ENCODE measurements at places on chromosomes 3 and 15.

- no peak for DNase-seq
Observed at GRCh38 chr15:100308608-100309007, 33.2 kb downstream of the ADAMTS17 start.

DNA sequence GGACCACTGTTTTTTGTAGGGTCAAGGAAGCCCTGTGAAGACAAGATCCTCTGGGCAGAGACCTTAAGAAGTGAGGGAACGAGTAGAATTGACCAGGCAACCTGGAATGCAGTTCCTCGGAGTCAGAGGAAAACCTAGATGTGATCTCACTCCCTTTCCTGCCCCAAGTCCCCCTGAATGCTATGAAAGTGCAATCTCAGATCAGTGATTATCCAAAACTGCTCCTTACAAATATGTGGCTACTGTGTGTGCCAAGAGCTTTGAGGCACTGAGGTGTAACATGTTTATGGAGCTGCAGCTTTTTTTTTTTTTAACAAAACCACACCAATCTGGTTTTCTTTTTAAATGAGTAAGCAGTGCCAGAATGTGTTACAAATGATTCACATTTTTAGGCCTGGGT, 35.8 kb downstream of the THSD4 start:
- no peak for DNase-seq

GRCh38 chr3:46135475-46135874, 72.6 kb downstream of the CCR1 start:
- DNase-seq: no peak

DNA sequence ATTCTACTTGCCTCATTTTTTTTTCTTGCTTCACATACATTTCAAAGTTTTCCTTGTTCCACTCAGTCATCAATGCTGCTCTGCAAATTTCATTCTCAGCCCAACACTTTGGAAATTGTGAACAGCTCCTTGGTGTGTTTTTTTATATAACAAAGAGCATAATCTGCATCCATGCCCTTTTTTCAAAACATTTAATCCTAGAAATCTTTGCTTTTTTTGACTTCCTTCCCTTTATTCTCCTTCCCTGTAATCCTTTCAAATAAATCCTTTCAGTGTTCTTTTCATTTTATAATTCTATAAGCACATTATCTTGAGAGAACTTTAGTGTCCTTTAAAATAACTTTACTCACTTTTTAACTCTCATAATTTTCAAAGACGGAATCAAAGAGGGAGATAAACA, 1150.8 kb downstream of the SI start:
- DNase-seq: no peak

DNA sequence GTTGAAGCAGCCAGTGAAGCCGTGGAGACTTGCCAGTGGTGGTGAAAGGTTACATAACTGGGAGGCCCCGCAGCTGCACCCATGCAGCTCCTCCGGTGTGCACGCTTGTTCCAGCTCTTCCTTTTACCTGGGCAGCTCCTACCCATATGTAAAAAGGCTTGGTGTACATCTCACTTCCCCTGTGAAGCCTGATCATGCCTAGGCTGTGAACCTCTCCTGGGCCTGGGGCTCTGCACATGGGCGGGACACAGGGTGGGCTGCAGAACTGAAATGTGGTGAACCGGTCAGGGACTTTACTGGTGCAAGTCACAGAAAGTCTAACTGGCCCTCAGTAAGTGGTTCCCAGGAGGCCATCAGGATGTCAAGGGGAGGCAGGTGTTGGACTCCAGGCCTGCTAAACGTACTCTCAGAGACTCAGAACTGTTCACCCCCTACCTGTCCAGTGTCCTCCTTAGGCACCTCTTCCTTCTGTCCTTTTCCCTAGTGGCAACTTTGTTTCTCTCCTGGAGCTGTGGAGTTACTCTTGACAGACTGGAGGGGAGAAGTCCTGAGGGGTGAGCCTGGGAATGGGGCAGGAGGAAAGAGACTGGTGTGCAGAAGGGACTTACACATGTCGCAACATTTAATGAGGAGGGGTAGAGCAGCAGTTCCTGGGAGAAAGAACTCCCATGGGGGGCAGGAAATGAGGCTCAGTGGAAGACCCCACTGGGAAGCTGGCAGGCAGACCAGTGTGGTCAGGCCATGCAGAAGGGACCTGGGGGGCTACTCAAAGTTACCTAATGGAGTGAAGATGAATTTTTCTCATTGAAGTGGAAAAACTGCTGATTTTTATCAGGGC, 148.1 kb downstream of the EEFSEC start:
- no peak for DNase-seq

GRCh38 chr3:160792540-160792939, 36.5 kb downstream of the PPM1L start:
- DNase-seq: no peak

DNA sequence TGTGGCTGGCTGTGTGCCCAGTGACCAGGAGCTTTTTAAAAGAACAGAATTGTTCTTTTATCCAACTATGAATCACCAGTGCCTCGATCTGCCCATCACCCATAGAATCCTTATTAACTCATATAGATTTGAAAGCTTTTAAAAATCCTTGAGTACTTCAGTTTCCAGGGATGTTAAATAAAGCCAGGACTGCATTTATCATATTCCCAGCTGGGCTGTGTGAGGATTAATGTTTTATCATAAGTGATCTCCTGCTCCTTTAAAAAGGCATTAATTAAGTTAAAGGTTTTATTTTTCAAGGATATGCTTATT, 234.0 kb downstream of the MYRIP start:
- no peak for DNase-seq

GRCh38 chr15:31300208-31300661, 26.4 kb upstream of the KLF13 start:
- no peak for DNase-seq

All from activated CD4-positive, alpha-beta T cell treated with anti-CD3 and anti-CD28 coated beads, Interleukin-2, amount 50 U/mL, for 4 hours (primary cell).